Stimulated activated CD4-positive, alpha-beta T cell treated with anti-CD3 and anti-CD28 coated beads, Interleukin-4, amount 100 ng/mL, for 48 hours (primary cell): ENCODE measurements at places on chromosomes 4 and X.

GRCh38 chrX:135425026-135425965 lies 3.6 kb downstream of the SMIM10L2A start:
- DNase-seq = no peak

GRCh38 chr4:119498527-119498926 lies 130.1 kb downstream of the PDE5A start:
- no peak for DNase-seq

GRCh38 chrX:154541896-154542722 lies 4.5 kb downstream of the G6PD start:
- peak; percentile 23 for DNase-seq

DNA sequence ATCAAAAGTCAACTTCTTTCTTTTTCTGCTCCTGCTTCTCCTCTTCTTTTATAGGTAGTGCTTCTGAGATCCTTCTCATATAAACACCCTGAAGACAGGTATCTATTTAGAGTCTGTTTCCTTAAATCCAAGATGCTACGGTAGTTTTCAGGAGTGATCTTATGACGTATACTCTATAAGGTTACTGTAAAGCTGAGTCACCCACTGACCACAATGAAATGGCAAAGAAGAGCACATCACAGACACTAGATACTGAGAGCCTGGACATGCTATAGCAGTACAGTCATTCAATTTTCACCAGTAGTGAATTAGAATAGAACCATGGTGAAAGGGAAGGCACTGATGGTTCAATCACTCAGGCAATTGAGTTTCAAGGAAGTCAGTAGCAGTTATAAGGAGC lies 412.5 kb downstream of the ADAM29 start:
- DNase-seq = no peak

GRCh38 chr4:118307643-118308042 lies 45.2 kb downstream of the PRSS12 start:
- no peak for DNase-seq

- no peak for DNase-seq
Measured at GRCh38 chrX:103498786-103499185, 20.5 kb downstream of the RAB40A start.

GRCh38 chr4:48588230-48589097 lies 98.4 kb downstream of the ZAR1 start:
- no peak for DNase-seq

- peak; percentile 52 for DNase-seq
Measured at GRCh38 chr4:15396157-15396800, 31.6 kb upstream of the C1QTNF7 start.
